SHP77 treated with DMSO at 0.1 percent for 48 hours (cell line): ENCODE measurements at places on chromosomes 12 and 14.

DNA sequence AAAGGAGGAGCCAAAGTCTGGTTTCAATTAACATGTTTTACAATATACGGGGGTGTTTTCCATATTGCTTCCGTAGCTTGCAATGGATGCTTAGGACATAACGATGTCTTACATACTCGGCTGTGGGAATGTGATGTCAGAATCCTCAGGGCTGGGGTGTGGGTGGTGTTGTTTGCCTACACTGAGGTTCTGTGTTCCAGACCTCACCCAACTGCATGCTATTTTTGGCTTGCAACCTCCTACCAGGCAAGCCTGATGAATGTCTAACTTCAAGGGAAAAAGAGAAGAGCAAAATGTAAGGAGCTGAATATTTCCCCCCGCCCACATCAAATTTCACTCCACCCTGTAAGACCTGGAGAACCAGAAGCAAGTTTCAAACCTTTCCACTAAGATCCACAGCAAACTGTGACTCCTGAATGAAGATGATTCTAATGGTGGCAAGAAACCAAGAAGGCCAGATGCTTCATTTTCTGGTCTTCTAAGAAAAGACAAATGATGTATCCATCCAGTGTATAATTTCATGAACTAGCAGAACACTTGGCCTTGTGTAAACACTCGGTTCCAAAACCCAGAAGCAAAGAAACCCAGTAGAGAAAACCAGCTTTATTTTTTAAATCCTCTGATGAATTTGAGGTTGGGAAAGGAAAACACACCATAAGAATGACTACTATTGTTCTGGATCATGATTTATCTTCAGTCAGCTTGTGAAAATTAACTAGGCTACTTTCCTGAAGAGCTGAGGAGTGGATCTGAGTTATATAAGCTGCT lies 227.9 kb downstream of the DACT1 start:
- no peak for DNase-seq

GRCh38 chr12:110253176-110253575 lies 27.9 kb upstream of the ATP2A2 start:
- no peak for DNase-seq

DNA sequence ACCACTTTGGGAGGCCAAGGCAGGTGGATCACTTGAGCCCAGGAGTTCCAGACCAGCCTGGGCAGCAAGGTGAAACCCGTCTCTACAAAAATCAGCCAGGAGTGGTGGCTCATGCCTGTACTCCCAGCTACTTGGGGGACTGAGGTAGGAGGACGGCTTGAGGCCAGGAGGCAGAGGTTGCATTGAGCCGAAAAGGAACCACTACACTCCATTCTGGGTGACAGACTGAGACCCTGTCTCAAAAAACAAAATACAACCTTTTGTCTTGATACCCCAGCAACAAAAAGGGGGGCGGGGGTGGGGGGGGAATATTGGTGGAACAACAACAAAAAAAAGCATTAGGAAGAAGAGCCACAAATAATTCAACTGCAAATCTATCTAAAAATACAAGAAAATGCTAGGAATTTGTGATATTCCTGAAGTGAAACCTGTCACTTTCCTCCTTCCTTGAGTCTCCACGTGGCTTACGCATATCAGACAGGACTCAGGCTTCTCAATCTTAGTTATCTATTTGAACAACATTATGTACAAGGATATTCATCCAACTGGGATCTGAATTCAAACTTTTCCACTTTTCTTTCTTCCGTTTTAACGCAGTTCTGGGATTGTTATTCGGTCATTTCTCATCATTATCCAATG lies 1.3 kb downstream of the R3HDM2 start:
- no peak for DNase-seq

DNA sequence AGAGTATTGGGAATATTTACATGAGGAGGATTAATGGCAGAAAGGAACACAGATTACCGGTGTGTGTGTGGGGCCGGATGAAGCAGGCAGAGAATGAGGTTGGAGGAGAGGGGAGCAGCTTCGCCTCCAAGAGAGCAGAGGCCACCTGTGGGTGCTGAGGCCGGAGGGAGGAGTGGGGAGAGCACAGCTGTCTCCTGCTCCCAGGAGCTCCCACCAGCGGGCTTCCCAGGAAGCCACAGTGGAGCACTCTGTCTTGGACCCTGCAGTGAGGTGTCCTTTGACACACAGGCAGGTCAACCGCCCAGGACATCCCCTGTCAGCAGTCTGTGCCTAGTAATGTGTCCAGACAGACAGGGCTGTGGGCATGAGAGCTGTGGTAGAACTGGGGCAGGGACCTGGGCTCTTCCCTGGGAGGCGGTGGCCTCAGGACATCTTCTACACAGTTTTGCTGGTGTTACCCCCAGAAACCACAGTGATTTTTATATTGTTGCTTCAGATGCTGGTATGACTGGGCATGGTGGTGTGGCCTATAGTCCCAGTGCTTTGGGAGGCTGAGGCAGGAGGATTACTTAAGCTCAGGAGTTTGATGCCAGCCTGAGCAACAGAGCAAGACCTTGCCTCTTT lies 18.5 kb upstream of the AMN start:
- no peak for DNase-seq

GRCh38 chr12:121982950-121983349 lies 38.7 kb upstream of the BCL7A start:
- no peak for DNase-seq

GRCh38 chr14:79584679-79585078 lies 626.6 kb downstream of the DIO2 start:
- DNase-seq, result no peak

DNA sequence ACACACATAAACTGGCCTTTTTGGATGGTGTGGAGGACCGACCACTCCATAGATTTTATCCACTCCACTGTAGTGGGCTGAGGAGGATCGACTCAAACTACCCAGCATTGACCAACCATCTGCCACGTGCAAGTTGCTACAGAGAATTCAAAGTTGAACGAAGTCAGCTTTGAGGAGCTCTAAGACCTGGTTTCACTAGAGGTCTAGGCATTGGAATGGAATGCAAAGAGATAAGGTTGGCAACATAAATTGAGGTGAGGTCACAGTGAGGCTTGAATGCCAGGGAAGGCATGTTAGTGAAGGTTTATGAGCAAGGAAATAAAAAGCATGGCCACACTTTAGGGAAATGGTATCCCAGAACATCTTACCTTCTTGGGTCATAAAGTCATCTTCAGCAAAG lies 14.5 kb downstream of the VWF start:
- DNase-seq, result no peak

DNA sequence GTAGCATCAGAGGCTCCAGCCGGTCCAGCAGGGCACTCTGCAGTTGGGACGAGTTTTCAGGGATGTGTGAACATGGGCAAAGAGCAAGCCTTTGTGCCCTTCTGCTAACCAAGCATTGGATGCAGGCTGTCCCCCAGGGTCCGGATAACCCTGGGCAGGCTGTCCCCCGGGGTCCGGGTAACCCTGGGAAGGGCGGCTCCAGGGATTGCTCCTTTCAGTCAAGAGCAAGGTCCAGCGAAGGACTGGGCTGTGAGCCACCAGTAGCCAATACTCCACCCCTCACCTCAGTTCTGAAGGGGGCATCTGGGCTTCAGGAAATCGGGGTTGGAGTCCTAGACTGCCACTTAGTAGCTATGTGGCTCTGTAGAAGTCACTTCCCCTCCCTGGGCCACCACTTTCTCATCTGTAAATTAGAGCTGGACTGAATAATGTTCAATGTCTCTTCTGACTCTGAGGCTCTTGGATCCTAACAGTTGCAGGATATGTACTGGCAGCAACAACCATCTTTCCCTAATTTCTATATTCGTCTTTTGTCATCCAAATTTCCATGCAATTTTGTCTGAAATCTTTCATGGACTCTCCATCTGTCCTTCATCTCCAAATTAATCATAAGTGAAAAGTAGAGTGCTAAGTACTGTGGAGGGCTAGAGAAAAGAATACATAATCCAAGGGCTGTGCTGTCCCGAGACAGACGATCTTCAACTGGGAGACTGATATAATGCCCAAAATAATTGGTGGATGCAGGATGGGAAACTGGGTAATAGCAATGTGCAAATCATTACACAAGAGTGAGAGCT lies 137.4 kb upstream of the NTF3 start:
- no peak for DNase-seq

- DNase-seq, result no peak
These were observed 280.5 kb downstream of the DPF3 start for GRCh38 chr14:72613231-72613974.

DNA sequence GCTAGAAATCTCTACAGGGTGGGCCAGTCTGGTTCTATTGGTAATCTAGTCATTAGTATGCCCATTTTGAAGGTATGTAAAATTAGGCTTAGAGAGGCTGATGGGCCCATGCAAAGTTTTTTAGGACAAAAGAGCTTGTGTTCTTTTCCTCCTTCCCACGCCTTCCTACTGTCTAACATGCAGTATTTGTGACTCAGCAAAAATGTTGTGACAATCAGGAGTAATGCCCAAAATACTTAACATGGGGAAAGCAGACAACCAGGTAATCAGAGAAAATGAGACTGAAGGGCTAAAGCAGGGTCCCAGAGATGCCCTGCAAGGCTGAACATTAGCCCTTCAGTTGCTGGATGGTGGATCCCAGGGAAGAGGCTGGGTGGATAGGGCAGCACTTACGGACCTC lies 437.9 kb downstream of the BCL11B start:
- no peak for DNase-seq

GRCh38 chr14:56248442-56248841 lies 130.2 kb downstream of the PELI2 start:
- DNase-seq, result no peak
